Activated CD8-positive, alpha-beta memory T cell treated with anti-CD3 and anti-CD28 coated beads for 24 hours (primary cell): ENCODE measurements at places on chromosomes 16 and 17.
A peak's percentile ranks its signal among the peaks of the same experiment; 100 is the strongest.

DNA sequence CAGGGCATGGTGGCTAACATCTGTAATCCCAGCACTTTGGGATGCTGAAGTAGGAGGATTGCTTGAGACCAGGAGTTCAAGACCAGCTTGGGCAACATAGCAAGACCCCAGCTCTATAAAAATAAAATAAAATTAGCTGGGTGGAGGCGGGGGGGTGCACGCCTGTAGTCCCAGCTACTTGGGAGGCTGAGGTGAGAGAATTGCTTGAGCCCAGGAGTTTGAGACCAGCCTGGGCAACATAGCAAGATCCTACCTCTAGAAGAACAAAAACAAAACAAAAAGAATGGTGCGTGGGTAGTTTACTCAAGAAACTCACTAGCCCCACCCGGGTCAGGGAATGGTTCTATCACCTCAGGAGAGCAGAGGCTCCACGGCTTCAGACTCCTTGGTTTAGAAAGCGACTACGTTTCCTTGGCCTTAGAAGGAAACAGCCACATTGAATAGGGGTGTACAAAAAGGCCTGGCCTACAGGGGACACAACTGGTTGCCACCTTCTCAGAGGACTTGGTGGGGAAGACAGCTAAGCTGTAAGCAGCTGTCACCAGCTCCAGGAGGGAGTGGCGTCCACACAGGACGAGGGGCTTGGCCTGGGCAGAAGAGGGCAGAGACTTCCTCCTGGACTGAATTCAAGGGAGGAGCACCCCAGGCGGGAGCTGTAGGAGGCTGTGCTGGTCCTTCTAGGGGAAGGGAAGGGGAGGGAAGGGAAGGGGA is 716 bp downstream of the TK1 start:
- DNase-seq: peak; percentile 61

GRCh38 chr16:74431516-74431915 is 10.2 kb upstream of the CLEC18B start:
- no peak for DNase-seq

- no peak for DNase-seq
Observed at GRCh38 chr16:3945751-3946603, 65.5 kb upstream of the CREBBP start.

GRCh38 chr16:87685405-87685755 is 80.4 kb downstream of the KLHDC4 start:
- DNase-seq: no peak

DNA sequence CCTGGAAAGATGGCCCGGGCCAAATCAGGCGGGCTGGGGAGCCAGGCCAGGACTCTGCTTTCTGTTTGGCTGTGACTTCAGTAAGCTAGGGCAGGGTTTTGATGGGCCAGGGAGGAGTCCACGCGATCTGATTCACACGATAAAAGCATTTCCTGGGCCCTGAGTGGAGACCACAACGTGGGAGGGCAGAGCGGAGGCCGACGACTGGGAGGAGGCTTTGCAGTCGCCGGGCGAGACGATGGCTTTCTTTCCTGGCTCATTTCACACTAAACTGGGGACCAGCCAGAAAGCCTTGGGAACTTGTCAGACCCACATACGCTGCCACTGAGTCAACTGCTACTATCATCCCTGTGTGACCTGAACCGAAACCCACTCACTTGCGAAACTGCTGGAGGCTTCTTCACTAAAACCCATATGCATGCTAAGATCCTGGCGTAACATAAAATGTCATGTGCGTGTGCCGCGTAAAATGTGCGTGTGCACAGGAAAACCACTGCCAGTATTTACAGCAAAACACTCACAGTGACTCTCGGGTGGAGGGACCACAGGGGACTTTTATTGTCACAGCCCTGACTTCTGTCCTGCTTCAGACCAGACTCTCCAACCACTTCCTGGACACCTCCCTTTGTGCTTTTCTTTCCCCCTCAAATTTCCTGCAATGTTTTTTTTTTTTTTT is 14.2 kb upstream of the RHBDF2 start:
- peak; percentile 89 for DNase-seq

DNA sequence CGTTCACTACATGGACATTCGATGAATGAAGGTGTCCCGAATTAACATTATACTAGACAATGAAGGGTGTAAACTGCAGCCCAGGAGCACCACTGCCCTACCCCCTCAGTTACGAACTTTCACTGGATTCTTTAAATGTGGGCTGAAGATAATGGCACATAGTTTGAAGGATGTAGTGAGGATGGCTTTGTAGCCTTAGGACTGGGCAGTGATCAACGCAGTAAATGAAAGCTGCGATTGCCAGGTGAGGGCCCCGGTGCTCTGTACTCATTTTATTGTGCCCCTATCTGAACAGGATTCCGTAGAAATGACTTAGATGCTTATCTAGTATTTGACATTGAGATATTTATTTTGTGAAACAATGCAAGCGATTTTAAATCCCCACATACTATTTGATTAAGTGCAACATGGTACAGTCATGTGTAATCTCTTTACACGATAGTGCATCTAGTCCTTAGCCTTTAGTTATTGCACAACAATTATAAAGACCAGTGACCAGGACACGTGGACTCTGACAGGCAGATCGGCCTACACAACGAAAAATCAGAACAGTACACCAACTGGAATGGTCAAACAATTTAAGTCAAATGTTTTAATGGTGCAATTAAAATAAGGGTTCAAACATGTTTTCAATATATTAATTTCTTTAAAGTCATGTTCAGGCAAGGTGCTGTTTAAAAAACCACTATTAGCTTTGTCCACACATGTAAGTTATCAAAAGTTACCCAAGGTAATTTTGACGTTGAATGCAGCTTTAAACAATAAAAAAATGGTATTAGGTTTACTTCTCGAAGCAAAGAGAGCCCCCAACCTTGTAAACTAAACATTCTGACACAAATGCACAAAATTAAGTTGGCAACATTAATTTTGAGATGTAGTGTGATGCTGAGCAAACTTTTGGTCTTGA is 17.4 kb upstream of the ERN1 start:
- peak; percentile 80 for DNase-seq

DNA sequence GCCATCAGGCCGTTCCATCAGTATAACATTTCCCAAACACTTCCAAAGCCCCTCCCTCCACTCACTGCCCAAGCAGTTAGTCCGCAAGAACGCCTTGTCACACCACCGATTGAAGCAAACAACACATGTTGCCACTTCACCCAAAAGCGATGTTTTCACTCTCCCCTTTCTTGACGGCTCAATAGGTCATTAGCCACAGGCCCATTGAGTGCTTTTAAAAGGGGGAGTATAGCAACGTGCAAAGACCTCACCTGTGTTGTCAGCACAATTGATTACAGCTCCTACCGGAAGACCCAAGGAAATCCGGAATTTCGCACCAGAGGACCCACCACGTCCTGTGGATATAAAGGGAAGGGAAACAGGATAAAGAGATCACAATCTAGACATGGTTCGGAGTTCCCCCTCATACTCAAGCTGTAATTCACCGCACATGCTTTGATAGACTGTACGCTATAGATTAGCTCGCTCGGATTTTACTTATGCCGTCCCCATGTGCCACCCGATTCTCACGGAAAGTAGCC is 690 bp downstream of the RPL23 start:
- peak; percentile 77 for DNase-seq

- DNase-seq: no peak
Observed at GRCh38 chr16:3690980-3691720, 26.2 kb downstream of the TRAP1 start.

DNA sequence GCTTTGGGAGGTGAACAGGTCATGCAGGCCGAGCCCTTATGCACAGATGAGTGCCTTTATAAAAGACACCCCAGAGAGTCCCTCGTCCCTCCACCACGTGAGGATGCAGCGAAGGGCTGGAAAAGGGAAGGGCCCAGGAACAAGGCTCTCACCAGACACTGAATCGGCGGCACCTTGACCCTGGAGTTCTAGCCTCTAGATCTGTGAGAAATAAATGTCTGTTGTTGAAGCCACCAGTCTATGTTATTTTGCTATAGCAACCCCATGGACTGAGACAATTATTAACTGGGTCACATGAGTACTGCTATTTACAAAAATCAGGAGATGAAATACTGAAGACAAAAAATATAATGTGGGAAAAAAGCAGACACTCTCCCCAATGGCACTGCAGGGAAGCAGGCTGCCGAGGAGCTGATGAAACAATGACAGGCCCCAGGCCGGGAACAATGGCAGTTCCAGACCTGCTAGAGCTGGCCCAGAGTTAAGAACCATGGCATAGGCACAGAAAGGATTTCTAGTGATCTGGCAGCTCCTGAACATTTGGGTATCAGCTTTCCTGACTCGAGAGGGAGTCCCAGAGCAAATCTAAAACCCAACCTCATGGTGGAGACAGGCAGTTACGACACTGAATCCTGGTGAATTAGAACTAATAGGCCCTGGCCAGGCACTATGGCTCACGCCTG is 17.8 kb upstream of the GGA2 start:
- DNase-seq: no peak

- peak; percentile 95 for DNase-seq
Observed at GRCh38 chr17:37358830-37359681, 16.7 kb upstream of the C17orf78 start.

DNA sequence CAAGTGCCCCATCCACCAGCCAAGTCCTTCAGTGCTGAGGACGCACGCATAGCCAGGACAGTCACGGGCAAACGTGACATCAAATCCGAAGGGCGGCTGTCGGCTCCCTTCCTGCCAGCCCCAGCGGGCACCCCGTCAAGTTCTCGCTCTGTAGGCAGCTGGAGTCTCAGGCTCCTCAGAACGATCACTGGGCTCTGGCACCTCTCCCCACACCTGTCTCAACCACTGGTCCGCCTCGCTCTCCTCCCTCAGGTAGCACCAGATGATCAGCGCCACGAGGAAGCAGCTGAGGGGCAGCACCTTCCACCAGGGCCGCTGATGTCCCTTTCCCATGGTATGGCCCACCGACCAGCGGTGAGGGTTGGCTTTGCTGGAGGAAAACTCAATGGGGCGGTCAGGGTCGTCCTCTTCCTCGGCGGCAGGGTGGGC is 422 bp downstream of the UQCC4 start:
- no peak for DNase-seq

GRCh38 chr17:6325741-6326140 is 109.2 kb downstream of the AIPL1 start:
- no peak for DNase-seq

- DNase-seq: no peak
Observed at GRCh38 chr16:28063591-28064061, at the start of gene GSG1L. Gene GSG1L (minus strand): TSS chr16:28063714. CDS start chr16:28063424, 290 bp downstream.

- DNase-seq: no peak
Observed at GRCh38 chr17:9676820-9677310, 31.5 kb downstream of the USP43 start.

- DNase-seq: no peak
Observed at GRCh38 chr17:35521150-35521549, 16.3 kb downstream of the SLFN12L start.

GRCh38 chr17:74304184-74304583 is 21.8 kb upstream of the KIF19 start:
- no peak for DNase-seq

- no peak for DNase-seq
Observed at GRCh38 chr17:66445229-66445628, 142.8 kb downstream of the PRKCA start.

- no peak for DNase-seq
Observed at GRCh38 chr17:55314061-55314783, 49.5 kb downstream of the HLF start.

DNA sequence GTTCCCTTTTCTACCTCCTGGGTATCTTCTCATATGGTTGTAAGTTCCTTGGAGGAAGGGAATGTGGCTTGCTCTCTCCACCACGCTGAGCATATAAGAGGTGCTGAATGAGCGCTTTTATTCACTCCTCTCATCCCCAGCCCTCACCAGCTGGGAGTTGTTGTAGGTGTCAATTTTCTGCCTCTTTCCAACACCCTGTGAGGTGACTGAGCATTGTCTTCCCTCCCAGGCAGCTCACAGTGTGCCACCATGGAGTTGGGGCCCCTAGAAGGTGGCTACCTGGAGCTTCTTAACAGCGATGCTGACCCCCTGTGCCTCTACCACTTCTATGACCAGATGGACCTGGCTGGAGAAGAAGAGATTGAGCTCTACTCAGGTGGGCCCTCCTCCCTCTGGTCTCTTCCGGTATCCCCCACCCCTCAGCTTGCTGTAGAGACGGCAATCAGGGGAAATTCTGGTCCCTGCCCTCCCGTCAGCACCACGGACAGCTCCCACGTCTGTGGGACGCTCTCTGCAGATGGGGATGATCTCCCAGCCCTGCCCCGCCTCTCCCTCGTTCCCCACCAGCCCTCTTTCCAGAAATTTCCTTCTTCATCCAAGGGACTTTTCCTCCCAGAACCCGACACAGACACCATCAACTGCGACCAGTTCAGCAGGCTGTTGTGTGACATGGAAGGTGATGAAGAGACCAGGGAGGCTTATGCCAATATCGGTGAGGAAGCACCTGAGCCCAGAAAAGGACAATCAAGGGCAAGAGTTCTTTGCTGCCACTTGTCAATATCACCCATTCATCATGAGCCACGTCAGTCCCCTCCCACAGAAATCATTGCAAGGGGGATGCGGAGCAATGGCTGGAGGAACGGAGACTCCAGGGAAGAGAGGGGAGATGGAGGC is 18.3 kb downstream of the CIITA start:
- no peak for DNase-seq

- no peak for DNase-seq
Observed at GRCh38 chr17:7774055-7774521, 56.5 kb downstream of the DNAH2 start.

GRCh38 chr16:21590796-21591195 is 8.6 kb upstream of the METTL9 start:
- DNase-seq: no peak

DNA sequence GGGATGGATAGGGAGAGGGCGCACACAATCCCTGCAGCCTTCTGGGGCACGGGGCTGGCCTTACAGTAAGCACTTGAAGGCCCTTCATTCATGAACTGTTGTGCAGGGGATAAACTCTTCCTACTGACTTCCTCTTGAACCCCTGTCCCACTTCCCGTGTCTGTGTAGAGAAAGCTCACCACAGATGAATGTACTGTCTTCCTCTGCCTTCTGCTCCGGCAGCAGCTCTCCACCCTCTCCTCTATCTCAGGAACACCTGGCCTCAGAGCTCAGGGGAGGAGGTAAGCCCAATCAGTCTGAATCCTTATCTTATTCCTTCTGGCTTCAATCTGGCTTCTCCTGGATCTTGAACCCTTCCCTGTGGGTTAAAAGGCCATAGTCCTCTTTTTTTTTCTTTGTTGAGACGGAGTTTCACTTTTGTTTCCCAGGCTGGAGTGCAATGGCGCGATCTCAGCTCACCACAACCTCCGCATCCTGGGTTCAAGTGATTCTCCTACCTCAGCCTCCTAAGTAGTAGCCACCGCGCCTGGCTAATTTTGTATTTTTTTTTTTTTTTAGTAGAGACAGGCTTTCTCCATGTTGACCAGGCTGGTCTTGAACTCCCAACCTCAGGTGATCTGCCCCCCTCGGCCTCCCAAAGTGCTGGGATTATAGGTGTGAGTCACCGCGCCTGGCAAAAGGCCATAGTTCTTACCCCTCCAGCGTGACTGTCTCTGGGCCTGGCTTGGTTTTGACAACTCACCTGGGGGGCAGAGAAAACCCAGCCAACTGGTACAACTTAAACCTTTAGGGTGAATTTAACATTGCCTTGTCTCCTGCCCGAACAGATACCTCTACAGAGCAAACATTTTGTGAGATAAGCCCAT is 7.2 kb upstream of the SLC52A1 start:
- no peak for DNase-seq

GRCh38 chr17:79943347-79944241 is 92.1 kb downstream of the TBC1D16 start:
- DNase-seq: no peak

- no peak for DNase-seq
Observed at GRCh38 chr17:35543856-35544255, 6.4 kb upstream of the SLFN12L start.
